ENCODE measurements at places on chromosomes 7 and 10. TPM values are rescaled to one million over a fixed set of nuclear protein-coding genes. Genes with fewer than 3 reads are reported as not detected.
A peak's percentile ranks its signal among the peaks of the same experiment; 100 is the strongest.

DNA sequence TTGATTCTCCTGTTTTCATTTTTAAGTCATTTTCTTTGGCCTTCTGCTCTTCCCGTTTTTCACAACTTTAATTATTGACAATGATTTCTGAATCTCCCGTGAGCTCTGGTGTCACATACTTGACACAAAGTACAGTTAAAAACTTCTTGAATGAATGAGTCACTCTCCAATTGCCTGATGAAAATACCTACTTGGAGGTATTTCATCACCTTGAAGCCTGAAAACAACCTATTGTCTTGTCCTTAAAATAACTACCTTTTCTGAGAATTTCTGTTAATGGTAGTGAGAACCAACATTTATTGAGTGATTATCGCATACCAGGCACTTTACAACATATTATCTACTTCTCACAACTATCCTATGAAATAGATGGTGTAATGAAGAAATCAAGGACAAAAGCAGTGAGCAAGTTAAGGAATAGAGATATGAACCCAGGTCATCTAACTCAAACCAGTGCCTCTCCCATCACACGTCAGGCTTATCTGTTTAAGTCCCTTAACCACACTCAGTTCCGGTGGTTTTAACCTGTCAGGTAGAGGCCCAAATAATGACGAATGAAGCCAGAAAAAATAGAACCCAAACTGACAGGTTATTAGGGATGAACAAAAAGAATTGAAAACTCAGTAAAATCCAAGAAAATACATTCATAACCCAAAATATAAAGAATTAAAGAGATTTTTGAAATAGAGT lies 11.6 kb downstream of the BET1 start:
- DNase-seq, result peak; percentile 80

- DNase-seq, result peak; percentile 51
Observed at GRCh38 chr10:63633677-63634487, 112.7 kb downstream of the REEP3 start.

- DNase-seq, result no peak
Observed at GRCh38 chr10:130227883-130228282, 91.7 kb downstream of the GLRX3 start.

- peak; percentile 64 for DNase-seq
Observed at GRCh38 chr7:16491148-16491547, 25.6 kb upstream of the SOSTDC1 start.

GRCh38 chr7:132200141-132200540 lies 376.1 kb downstream of the PLXNA4 start:
- DNase-seq, result no peak

DNA sequence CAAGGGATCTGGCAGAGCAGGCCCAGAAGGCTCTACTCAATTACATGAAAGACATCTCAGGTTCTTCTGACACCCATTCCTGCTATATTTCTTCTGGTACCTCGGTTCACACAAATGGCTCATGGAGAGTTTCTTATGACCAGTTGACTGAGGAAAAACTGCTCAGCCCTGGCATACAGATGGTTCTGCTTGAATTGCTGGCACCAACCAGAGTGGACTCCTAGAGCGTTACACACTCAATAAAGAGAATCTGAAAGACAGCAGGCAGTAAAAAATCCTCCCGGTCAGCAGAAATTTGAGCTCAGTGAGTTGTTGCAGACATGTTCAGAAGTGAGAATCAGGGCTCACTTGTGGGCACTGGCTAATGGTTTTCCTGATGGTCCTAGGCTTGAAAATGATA lies 434.4 kb downstream of the TCERG1L start:
- DNase-seq, result no peak

DNA sequence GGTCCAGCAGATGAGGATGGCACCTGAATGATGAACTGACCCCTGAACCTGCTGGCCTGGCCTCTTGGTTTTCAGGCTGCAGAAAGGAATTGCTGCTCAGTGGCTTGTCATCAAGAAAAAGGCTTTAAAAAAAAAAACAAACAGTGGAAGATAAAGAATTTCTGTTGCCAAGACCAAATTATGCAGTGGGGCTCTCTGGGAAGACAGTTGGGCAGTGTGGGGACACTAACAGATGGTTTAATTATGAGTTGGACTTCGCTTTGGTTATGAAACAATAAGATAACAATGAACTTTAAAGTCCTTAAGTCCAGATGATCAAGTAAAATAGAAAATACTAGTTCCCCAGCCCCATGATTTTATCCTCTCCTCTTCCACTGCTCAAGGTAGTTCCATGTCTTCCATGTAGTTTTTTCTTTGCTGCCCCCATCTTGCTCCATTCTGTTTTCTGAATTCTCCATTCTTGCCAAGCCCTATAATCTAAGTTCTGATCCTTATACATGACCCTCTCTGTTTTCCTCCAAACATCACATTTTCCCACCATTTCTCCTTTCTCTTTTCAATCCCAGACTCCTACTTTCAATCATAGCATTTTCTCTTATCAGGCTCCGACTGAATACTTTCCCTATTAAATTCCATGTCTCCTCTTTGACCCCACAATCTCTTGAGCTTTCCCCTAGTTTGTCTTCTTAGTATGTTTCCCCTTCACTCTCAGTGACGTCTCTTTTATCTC lies 52.6 kb downstream of the ANK3 start:
- DNase-seq, result no peak

GRCh38 chr7:151732834-151733592 lies 143.9 kb downstream of the PRKAG2 start:
- no peak for DNase-seq

GRCh38 chr7:46189255-46189790 lies 268.3 kb upstream of the IGFBP3 start:
- DNase-seq, result no peak

DNA sequence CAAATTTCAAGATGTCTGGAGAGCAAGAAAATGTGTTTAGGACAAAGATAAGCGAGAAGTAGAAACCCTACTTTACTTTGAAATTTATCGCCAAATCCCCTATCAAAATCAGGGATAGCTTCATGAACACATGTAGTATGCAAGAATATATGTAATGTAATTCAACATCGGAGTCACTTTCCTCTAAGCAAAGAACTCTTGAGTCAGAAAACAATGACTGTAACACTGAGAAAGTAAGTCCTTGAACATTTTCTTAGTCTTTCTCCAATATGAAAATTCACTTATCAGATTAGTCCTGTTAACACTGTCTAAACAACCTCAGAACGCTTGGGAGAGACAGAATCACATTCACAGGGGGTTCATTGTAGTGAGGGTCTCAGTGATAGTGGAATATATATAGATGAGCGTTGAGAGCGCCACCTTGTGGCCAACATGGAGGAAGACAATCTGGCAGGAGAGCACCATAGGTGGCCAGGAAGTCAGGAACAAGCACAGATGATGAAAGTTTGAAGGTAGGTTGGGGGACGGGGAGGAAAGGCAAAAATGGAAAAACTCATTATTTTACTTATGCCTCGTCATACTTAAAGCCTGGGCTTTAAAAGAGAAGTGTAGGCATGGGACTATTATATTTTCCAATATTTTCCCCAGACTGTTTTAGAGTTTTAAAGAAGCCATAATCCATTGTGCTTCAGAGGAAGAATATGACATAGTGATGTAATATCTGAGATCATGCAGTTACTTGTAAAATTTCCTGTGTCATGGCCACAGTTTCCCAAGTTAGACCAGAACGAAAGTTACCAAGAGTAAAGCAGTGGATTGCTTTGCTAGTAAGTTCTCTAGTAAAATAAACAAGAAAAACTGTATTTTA lies 115.5 kb upstream of the GNAI1 start:
- DNase-seq, result peak; percentile 29

DNA sequence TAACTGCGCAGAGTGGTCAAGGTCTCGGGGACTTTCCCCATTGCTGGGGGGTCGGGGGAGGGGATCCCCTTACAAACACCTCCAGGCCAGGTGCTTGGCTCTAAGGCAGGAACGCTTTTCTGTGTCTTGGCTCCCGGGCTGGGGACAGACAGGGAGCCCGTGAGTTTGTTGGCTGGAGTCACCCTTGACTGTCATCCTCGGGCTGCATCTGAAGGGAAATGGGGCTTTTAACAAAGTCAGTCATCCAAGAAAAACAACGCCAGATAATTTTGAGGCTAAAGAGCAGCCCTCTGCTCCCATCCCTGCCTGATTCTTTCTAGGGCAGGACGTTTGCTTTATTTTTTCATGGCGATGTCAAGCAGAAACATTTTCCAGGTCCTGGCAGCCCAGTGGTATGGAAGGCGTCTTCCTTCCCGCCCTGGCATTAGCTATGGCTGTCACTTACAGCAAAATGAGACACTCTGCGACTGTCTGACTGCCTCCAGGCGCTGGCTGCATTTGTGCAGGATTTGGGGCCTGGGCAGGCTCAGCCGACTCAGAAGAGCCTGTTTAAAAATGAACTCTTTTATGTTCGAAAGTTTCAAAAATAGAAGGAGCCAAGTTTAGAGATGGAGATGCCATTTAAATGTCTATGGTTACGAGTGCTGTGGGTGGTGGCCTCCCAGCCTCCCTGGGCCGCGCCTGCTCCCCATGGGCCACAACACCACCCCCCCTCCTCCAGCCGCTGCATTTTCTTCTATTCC lies 54.7 kb upstream of the TNS3 start:
- no peak for DNase-seq

- no peak for DNase-seq
Observed at GRCh38 chr10:133109711-133110110, 22.0 kb downstream of the ADGRA1 start.

- DNase-seq, result peak; percentile 7
Observed at GRCh38 chr7:123054357-123055133, 59.0 kb upstream of the TAS2R16 start.

GRCh38 chr7:155487509-155488482 lies 29.9 kb downstream of the EN2 start:
- DNase-seq, result no peak

- no peak for DNase-seq
Observed at GRCh38 chr7:114540291-114540690, 125.7 kb downstream of the FOXP2 start.

GRCh38 chr10:16436367-16436757 lies 448 bp upstream of the PTER start:
- DNase-seq, result peak; percentile 23

GRCh38 chr7:106344861-106345260 lies 60.1 kb upstream of the NAMPT start:
- DNase-seq, result no peak

- no peak for DNase-seq
Observed at GRCh38 chr7:141128931-141129330, 55.1 kb downstream of the TMEM178B start.

DNA sequence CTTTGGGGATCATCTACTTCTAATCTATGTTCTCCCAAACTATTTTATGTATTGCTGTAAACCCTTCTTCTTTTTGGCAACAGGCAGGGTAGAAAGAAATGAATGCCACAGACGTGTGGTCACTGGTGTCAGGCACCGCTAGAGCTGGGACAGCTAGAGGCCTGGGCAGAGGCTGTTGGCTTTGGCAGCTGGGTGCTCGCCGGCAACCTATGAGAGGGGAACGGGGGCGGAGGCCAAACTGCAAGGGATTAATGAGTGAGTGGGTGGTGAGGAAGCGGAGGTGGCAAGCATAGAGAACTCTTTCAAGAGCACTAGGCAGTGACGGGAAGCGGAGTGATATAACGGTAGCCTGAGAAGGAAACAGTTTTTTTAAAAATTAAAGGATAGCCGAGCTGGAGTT lies 78.5 kb downstream of the CREB5 start:
- no peak for DNase-seq

DNA sequence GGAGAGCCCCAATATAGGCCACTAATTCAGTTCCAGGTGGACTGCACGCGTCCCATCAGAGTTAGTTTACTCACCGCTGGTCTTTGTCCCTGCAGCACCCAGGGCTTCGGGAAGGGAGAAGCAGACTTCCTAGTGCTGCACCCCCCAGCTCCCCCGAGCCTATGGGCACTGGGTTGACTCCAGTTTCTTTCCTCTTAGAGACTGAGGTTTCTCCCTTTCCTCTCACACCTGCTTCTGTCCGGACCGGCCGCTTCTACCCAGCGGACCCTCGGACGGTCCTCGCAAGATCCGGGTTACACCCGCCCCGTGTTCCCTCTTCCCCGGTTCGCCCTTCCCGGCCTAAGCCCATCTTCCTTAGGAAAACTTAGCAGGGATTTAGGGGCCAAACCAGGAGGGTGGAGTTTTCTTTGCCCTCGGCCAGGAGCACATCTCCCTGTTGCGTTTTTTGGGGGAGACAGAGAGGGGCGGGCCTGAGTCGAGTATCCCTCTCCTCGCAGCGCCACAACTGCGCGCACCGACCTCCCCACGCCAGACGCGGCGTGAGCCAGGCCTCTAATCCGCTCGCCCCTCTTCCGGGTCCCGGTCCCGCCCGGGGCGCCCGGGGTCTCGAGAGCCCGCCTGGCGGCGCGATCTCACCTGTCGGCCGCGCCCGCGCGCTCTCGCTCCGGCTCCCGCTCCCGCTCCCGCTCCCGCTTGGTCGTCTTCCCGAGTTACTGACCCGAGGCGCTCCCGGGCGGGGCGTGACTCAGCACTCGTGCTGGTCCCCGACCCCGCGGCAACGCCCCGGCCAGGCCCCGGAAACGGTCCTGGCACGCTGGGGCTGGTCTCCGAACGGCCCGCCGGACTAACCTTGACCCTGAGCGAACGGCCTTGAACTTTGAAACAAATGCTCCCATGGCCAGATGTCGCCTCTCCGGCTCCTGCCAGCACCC lies at the start of gene AIFM2:
TSS of gene AIFM2 (minus strand) at position 728 of the 932 bp plus-strand sequence. CDS start 8,741 bp downstream, outside the sequence.
- peak; percentile 31 for DNase-seq

GRCh38 chr10:44297963-44298362 lies 86.9 kb downstream of the CXCL12 start:
- no peak for DNase-seq

- DNase-seq, result no peak
Observed at GRCh38 chr10:25130906-25131305, 43.9 kb upstream of the GPR158 start.

- DNase-seq, result no peak
Observed at GRCh38 chr7:67566101-67566500, 569.5 kb downstream of the TYW1 start.

DNA sequence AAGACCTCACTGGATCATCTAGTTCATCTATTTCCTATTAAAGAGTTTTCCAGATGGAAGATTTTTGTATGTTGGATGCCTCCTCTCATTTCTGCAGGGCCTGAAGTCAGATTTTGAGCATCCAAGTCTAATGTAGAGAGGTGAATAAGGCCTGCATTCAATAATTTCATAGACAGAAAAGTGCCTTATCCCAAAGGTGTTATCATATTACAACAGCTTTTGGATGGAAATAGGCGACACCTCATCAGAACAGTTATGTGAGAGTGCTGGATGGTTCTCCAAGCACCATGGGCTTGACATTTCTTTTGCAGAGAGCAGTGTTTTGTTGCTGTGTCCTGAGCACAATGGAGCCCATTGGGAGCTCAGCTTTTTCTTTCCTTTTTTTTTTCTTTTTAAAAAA lies 162.4 kb upstream of the MEOX2 start:
- no peak for DNase-seq

The SEC61A2 gene
- total RNA-seq, result 17.5 TPM

The HMX3 gene
- total RNA-seq, result not detected

The SPDYE11 gene
- total RNA-seq, result not detected

The ATP5MK gene
- total RNA-seq, result 165 TPM

The OR6B1 gene
- total RNA-seq, result not detected

The EGR2 gene
- 0.40 TPM for total RNA-seq

The KLF14 gene
- total RNA-seq, result 0.05 TPM

The ZP3 gene
- total RNA-seq, result 5.0 TPM

The ARMH3 gene
- 5.9 TPM for total RNA-seq

The FKBP9 gene
- 143 TPM for total RNA-seq

The OR2A5 gene
- not detected for total RNA-seq

The ACTL6B gene
- total RNA-seq, result not detected

The FAM25A gene
- not detected for total RNA-seq
